Iris pigment epithelial cell (primary cell): ENCODE measurements at places on chromosomes 2 and 18.

DNA sequence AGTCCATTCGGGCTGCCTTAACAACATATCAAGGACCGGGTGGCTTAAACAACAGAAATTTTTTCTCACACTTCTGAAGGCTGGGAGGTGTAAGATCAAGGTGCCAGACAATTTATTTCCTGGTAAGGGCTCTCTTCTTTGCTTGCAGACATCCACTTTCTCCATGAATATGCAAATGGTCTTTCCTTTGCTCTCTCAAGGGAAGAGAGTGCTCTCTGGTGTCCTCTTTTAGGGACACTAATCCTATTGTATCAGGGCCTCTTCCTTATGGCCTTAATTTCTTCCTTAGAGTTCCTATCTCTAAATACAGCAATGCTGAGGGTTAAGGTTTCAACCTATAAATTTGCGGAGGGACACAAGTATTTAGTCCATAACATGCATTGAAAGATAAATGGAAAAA lies 770.8 kb downstream of the DSC3 start:
- no peak for DNase-seq

- peak; percentile 19 for DNase-seq
These were observed 315.0 kb downstream of the LPIN1 start for GRCh38 chr2:12061286-12062052.

DNA sequence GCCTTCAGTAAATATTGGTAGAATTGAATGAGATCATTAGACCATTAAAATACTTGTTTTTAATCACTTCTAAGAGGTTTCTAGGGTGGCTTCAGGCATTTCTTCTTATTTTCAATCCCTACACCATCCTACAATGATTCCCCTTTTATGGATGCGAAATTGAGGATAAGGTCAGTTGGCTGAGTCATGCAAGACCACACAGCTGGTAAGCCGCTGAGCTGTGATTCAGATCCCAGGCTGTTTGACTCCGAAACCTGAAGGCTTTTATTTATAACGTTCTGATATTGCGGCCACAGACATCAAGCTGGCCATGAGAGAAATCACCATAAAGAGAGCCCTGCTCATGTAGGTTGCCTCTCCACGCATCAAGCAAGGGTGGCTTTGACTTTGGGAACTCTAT lies 133.4 kb downstream of the VAPA start:
- DNase-seq: peak; percentile 75

DNA sequence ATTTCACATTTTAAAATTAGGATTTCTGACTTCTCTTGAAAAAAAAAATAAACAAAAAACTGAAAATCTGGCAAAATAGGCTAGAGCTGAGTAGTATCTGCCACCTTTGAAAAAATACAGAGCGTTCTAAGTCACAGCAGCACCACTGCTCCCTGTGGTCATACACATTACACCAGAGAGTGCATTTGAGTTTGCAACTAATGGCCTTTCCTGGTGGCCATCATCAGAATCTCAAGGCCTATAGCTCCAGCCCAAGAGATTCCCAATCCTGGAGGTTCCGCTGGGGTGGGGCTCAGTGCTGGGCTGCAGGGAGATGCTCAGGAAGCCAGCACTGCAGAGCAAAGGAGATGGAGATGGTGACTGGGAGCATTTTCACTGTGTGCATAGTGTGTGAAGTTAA lies 17.5 kb downstream of the SMYD1 start:
- no peak for DNase-seq

- no peak for DNase-seq
These were observed 18.4 kb upstream of the KIAA2012 start for GRCh38 chr2:202054679-202055078.

DNA sequence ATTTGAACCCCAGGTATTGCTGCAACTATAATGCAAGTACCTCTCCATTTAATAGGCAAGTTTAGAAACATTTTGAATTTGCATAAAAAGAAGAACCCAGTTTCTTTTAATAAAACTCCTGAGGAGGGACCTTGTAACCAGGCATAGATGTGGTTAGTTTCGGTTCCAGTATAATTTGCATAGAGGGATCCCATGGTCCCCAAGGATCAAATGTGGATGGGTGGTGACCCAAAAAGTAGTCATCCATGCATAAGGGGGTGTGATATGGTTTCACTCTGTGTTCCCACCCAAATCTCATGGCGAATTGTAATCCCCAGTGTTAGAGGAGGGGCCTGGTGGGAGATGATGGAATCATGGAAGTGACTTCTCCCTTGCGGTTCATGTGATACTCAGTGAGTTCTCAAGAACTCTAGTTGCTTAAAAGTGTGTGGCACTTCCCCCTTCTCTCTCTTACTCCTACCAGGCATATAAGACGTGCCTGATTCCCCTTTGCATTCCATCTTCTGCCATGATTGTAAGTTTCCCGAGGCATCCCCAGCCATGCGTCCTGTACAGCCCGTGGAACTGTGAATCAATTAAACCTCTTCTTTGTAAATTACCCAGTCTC lies 40.2 kb upstream of the SKA1 start:
- no peak for DNase-seq

DNA sequence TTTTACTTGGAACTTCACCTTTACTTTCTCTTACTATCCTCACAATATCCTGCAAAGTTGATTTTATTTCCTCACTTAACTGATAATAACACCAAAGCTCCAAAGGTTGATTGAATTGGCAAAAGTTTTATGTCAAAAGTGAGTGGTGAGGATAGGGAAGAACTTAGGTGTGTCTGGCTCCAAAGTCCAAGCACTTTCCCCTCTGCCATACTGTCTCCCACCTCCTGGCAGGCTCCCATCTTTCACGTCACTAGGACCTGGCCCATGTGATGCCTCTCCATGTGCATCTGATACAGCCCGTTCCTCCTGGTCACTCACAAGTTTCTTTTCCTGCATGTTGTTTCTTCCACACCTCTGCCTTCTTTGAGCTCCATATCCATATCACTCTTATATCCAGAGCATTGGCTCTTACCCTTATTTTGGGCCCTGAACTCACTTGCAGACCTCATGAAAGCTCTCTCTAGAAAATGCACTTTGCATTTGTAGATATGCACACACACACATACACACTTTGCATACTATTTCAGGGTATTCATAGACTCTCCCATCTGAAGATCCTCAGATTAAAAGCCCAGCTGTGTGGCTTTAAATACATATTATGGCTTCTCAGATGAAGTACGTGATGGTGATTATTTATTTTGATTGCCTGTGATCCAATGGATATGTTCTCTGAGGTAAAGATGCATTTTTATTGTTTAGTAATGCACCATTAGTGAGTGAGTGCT lies 12.3 kb downstream of the MEP1B start:
- DNase-seq: no peak
